Dorsolateral prefrontal cortex (tissue), 122 donors: ENCODE measurements at places on chromosomes 6 and 20. TPM values are rescaled to one million over a fixed set of nuclear protein-coding genes. Genes with fewer than 3 reads are reported as not detected.

ROS1 gene
- 13.3 TPM for total RNA-seq

DNA sequence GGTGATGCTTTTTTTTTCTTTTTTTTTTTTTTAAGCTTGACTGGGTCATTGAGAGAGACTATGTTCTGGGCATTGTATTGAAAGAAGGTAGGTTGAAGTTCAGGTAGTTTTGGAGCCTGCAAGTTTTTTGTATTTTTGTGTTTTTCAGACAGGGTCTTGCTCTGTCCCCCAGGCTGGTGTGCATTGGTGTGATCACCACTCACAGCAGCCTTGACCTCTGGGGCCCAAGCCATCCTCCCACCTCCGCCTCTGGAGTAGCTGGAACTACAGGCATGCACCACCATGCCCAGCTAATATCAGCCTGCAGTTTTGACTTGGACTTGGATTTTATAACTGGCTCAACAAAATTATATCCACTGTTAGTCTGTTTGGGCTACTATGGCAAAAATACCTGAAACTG lies 31.7 kb upstream of the TFAP2A start:
- no peak for DNase-seq

DNA sequence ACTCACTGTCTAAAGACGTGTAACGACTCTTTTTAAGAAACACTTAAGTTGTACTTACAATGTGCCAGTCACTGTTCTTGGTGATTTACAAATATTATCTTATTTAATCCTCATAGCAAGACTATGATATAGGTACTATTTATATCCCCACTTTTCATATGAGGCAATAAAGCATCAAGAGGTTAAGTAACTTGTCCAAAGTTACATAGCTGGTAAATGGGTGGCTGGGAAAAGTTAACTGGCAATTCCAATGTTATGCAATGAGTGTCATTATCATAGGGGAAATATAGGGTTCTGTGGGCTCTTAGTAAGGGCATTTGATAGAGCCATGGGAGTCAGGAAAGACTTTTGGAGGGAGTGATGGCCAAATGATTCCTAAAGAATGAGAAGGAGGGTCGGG lies 21.4 kb upstream of the RIPOR2 start:
- DNase-seq = no peak

PHACTR1 gene
- 189 TPM for total RNA-seq
